GM13977 (cell line): ENCODE measurements at places on chromosomes 7 and 10.

DNA sequence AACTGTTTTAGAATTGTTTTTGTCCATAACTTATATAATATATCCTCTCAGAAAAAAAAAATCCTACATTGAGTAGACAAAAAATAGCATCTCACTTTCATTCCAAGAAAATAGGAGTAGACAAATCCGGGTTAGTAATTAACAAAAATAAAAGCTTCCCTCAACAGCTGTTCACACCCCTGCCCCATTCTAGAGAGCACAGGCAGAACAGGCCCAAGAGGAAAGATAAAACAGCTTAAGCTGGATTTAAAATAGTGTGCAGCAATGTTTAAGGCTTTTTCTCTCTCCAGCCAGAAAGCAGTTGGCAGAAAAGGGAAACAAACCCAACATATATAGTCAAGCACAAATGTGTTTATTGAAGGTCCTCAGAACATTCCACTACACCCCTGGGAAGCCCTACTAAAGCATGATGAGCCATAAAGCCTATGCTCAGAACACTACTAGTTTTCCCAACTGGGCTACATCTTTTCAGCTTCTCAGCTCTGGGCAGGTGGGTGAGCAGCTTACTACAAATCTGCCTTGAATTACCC lies 189.9 kb downstream of the MTERF1 start:
- no peak for DNase-seq

DNA sequence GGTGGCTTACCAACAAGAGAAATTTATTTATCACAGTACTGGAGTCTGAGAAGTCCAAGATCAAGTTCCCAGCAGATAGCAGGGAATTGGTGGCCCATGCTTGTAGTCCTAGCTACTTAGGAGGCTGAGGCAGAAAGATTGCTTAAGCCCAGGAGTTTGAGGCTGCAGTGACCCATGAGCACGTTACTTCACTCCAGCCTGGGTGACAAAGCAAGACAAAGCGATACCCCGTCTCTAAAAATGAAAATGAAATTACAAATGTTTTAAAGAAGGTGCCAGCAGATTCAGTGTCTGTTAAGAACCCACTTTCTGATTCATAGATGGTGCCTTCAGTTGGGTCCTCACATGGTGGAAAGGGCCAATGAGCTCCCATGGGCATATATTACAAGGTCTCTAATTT lies 20.6 kb upstream of the ARHGAP12 start:
- no peak for DNase-seq

GRCh38 chr7:150842716-150843115 lies 9.6 kb upstream of the AOC1 start:
- no peak for DNase-seq

GRCh38 chr10:97705006-97705670 lies 8.4 kb upstream of the MARVELD1 start:
- DNase-seq = no peak

DNA sequence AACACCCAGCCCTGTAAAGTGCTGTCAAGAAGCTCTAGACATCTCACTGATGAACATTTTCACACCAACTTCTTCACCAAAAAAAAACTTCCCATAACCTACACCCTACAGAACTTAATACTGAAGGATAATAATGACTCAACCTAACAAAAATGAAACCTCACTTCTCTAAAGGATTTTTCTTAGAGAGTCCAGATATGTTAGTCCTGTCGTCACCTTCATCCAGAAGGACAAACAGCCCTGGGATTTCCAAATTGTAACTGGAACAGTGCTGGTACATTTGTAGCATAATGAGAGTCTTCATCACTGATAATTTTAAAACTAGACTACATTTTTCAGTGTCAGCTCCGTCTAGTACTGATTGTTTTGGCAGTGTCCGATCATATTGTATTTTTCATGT lies 528.6 kb upstream of the CELF2 start:
- DNase-seq = no peak

DNA sequence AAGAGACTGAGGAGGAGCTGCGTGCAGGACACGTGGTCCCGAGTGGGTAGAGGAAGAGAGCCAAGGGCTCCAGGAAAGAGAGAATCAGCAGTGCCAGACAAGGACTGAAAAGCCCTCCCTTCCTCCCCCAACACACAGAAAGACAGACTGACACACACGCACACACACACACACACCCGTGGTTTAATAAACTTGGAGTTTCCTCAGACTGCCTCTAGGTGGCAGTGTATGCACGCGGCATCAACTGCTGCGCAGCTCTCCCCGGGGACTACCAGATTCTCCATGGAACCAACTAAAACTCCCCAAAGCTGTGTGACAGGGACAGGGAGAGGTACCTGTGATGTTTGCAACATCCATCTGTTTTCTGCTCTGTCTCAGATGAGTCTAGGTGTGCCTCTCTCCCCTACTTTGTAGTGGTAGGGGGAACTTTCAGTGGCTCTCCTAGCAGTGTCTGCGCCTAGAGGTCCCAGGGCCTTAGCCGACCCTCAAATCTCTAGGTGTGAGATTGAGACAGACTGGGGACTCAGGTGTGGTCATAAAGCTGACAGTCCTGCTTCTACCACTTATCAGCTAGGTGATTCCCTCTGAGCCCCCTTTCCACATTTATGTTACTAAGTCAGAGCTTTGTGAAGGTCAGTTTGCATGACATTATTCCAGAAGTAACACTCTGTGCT lies 9.3 kb upstream of the TSPAN14 start:
- DNase-seq = peak; percentile 69
